NK-92 treated with Interleukin-12 subunit alpha and Interleukin-12 subunit beta, amount 100 ng/mL, for 24 hours (cell line): ENCODE measurements at places on chromosomes 4 and X.
A peak's percentile ranks its signal among the peaks of the same experiment; 100 is the strongest.

DNA sequence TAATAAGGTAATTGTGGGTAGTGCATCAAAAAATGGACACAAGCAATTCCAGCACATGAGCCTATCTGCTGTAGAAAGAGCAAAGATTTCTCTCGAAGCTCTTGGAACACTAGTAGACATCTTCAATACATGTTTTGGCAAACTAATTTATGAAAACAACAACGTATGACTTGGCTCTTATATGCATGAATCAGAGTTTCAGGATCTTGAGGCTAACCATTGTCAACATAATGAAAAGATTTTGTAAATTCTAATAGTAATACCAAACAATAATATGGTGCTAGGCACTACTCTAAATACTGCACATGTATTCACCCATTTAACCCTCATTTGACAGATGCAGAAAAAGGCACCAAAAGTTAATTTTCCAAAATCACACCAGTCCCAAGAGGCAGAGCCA, 25.1 kb upstream of the ANKRD50 start:
- no peak for DNase-seq

- no peak for DNase-seq
These were observed 417.7 kb downstream of the AR start for GRCh38 chrX:67961516-67961915.

DNA sequence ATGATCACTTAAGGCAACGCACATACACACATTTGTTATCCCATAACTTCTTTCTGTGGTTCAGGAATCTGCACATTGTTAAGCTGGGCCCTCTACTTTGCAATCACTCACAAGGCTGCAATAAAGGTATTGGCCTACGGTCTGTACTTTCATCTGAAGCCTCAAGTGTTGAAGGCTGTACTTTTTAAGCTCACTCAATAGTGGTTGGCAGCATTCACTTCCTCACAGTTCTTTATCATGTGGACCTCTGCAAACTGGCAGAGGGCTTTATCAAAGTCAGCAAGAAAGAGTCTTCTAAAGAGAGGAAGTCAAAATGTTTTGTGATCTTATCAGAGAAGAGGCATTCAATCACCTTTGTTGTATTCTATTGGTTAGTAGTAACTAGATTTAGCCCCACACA, 301.4 kb upstream of the EPHA5 start:
- no peak for DNase-seq

DNA sequence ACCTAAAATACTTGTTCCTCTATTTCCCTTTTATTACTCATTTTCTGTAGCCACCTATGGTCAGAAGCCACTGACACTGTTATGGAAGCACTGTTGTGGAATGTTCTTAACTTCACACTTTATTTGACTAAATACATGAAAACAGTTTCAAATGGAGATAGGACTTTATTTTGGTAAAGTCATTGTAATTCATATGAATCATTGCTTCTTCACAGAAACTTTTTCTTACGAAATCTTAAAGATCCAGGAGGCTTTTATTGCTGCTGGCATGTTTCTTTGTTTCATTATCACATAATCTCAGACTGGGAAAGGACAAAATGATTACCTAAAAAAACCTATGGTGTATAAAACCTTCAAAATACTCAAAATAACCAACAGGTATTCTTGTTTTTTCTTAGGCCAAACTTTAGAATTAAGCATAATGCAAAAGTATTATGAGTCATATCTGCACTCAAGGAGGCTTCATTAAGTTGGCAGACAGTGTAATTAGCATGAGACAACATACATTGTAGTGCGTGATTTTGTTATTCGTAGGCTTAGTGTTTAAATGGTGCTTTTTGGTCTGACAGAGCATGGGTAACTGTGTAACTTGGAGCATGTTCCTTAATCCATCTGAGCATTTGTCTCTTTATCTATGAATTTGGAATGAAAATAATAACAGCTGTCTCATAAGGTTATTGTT, 58.0 kb downstream of the SH3BGRL start:
- DNase-seq: no peak

DNA sequence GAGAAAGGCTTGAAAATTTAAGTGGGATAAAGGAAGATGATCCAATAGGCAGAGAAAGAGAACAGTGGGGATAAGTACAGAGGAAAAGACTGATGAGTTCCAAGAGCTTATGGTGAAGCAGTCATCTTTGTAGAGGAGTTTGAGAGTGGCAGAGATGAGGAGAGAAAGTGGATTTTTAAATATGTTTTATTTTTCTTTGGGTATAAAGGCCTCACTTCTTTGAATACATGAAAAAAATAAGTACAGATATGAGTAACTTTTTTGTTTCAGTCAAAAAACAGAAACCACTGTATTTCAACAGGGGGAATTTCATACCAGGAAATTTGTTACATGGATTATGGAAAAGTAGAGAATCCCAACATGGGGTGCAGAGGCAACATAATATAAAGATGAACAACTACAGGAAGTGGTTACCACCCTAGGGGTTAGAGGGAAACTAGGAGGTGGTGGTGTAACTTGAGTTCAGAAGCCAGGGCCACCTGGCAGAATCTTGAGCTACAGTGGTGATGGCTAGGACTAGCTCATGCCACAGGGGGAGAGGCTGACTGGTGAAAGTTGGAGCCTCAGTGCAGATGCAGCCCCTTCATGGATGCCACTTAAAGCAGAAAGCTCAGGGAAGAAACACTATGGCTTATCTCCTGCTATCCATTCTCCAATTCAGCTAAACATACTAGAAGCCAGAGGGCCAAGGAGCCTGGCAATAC, 3.4 kb upstream of the CYBB start:
- no peak for DNase-seq

- no peak for DNase-seq
These were observed 31.1 kb upstream of the KCTD8 start for GRCh38 chr4:44479731-44480130.

DNA sequence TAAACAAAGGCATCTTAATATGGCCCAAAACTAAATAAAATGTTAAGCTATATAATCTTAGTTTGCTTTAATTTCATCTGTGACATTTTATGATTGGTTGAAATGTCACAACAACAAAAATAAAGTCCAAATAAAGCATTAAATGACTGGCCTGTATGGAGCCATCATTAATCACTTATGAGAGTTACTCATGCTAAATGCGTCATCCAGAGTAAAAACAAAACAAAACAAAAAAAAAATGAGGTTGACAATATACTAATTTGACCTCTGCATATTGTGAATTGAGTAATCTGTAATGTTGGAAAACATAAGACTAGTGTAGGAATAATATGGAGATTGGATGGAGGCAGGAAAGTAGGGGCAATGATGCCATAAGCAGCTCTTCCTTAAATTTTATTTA, 139.7 kb downstream of the MAPK10 start:
- DNase-seq: no peak

DNA sequence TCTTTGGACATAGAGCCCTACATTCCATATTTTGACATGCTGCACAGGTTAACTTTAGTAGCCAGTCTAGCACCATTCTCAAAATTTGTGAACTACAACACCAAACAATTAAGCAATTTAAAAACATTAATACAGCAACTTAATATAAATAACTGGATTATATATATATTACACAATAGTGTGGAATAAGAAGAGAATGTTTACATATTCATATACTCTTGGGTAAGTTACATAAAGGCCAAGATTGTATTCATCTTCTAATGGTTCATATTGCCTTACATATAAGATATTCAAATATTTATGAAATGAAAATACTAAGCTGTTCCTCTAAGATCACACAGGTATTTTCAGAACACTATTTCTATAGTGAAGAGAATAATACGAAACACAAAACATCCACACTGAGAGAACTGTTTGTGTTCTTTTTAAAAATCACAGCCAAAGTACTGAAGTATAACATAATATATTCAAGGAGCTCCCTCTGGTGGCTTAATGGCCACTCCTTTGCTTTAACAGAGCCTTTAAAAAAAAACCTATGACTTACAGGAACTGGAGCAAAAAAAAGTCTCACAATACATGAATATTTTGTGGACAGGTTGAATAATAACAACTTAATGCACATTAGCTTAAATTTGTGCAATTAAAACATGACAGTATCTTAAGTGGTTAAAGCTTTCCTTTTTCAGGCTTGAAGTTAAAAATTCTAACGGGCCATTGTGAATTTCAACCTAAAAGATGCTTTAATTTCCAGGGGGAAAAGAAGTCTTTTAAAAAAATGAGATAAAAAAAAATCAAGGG, 46.2 kb downstream of the NEK1 start:
- no peak for DNase-seq

- DNase-seq: peak; percentile 9
These were observed 471 bp downstream of the MCTS1 start for GRCh38 chrX:120604361-120604782.

- peak; percentile 5 for DNase-seq
These were observed 30.4 kb downstream of the ADH7 start for GRCh38 chr4:99404595-99405287.

- no peak for DNase-seq
These were observed 60.0 kb downstream of the SHROOM3 start for GRCh38 chr4:76494871-76495590.

GRCh38 chr4:119629142-119629471, 503 bp upstream of the PDE5A start:
- DNase-seq: no peak

- DNase-seq: peak; percentile 75
These were observed 221.7 kb downstream of the APBB2 start for GRCh38 chr4:40992472-40993295.

GRCh38 chrX:125004799-125005198, 314.9 kb upstream of the TEX13C start:
- DNase-seq: no peak

DNA sequence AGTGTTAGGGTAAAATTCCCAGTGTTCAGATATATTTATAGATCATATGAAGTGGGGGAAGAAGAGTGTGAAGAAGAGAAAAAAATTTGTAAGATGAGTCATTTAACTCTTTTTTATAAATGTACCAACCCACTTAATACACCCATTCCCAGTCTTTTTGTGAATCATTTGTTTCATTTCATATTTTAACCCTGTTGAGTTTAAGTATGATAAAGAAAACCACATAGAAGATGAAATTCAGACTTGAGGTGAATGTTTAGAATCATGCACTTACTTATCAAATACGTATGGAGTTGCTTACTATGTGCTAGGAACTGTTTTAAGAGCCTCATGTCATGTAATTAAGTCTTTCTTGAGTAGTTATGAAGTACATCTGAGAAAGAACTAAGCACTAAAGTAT, 56.6 kb upstream of the DAPP1 start:
- DNase-seq: no peak

DNA sequence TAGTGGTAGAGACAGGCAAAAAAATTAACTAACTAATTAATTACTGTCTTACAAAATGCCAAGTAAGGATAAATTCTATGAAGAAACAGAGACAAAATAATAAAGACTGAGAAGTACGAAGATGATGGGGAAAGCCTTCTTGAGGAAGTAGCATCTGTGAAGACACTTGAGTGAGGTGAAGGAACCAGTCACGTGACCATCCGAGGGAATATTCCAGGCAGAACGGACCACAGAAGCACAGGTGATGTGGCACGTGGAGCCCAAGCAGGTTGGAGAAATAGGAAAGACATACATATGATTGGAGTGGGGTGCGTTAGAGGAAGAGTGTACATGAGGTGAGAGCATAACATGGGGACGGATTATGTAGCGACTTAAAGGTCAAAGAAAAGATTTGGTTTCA, 30.5 kb upstream of the SPP1 start:
- DNase-seq: no peak

DNA sequence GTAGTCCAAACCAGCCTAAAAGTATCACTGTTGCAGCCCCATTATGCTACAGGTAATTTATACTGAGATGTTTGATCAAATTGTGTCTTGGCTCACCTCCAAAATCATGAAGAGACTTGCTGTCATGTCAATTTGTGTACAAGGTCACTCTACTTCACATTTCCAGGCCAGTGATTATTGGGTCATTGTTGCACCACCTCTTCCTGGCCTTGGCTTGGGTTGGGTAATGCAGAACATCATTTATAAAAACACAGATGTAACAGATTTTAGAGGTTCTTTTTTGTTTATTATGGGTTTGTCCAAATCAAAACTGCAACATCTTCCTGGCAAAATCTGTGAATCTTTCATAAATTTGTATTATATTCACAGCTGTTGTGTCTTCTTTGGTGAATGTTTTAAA, 459.5 kb downstream of the ANKRD50 start:
- DNase-seq: no peak

GRCh38 chrX:115449742-115450141, 111.2 kb upstream of the PLS3 start:
- no peak for DNase-seq

- DNase-seq: no peak
These were observed 7.9 kb downstream of the ARL9 start for GRCh38 chr4:56513517-56513916.

DNA sequence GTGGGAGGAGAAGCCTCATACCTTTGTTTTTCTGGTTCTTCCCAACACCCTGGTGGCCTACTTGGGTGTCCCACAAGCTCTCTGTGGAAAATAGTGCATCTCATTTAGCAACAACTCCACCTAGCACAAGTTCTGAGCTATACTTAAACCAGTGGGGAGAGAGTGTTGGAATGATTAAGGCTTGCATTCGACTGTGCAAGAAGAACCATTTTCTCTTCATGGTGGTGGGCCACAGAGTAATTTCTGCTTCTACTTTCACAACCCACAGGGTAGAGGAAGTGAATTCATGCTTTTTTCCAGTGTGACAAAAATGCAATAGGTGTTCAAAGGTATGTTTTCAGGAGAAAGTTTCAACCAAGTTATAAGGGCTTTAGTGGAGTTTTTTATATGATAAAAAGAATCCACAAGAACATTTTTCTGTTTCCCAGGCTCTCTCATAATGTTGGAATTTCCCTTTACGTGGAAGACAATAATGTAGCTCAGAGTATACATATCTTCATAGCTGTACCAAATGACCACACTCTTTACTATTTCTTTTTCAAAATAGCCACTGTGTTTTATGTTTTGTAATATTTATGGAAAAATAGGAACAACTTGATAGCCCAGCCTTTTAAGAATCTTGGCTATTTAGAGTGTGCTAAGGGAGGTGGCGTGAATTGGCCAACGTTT, 80.3 kb upstream of the HHIP start:
- no peak for DNase-seq

DNA sequence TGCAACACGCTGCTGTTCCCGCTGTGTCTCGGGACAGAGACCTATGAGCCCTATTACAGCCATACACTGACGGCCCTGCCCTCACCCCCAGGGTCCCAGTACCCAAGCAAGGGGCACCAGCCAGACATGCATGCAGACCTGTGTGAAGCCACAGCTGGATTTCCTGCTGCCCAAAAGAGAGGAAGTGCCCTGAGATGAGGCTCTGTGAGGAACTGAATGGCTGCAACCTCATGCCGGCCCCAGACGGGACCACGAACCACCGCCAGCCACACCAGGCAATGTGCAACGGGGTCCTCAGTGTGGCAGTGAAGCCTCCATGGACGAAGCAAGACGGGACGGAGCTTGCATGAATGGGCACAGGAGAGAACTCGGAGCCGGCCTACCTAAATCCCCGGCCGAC, 21.1 kb downstream of the CTBP1 start:
- DNase-seq: no peak
